Activated naive CD4-positive, alpha-beta T cell treated with anti-CD3 and anti-CD28 coated beads, Interleukin-2, amount 10 ng/mL, durations not matched to agents 7 days and 5 days (primary cell): ENCODE measurements at places on chromosomes 4 and X.

- H3K36me3 ChIP-seq, result no peaks in the 10 kb centered on the region
- H3K4me1 ChIP-seq, result peaks cover 4% of the 10 kb centered on the region
- H3K4me3 ChIP-seq, result no peak overlapping the region
- DNase-seq, result peak; percentile 45
Observed at GRCh38 chr4:186149872-186150271, 41.5 kb upstream of the CYP4V2 start.

- no peak overlapping the region for H3K27ac ChIP-seq
- no peak overlapping the region for H3K4me3 ChIP-seq
- peaks cover 16% of the 10 kb centered on the region for H3K4me1 ChIP-seq
Observed at GRCh38 chr4:87025614-87026041, 90.8 kb downstream of the AFF1 start.

DNA sequence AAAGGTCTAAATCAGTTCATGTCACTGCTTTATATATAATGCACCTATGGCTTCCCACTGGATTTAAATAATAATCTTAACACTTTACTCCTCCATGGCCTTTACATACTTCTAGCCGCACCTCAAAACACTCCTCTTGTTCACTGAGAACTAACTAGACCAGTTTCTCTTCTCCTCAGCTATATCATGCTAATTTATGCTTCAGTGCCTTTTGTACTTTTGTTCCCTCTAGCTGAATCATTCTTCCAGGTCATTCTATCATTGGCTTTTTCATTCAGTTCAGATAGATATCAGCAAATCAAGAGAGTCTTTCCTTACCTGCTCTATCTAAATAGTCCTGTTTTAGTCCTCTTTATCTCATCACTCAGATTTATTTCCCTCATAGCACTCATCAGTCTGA lies 64.2 kb downstream of the TET2 start:
- peaks cover 10% of the 10 kb centered on the region for H3K4me1 ChIP-seq
- no peaks in the 10 kb centered on the region for H3K27me3 ChIP-seq
- DNase-seq, result no peak
- peaks cover 31% of the 10 kb centered on the region for H3K36me3 ChIP-seq
- no peak overlapping the region for H3K27ac ChIP-seq

- no peak overlapping the region for H3K4me3 ChIP-seq
- peaks cover 55% of the 10 kb centered on the region for H3K4me1 ChIP-seq
- H3K27me3 ChIP-seq, result peaks cover 8% of the 10 kb centered on the region
Observed at GRCh38 chr4:76995776-76996175, 46.2 kb downstream of the SEPTIN11 start.

- H3K4me1 ChIP-seq, result peaks cover 68% of the 10 kb centered on the region
- peaks cover 64% of the 10 kb centered on the region for H3K36me3 ChIP-seq
- peak overlapping the region; percentile 83 for H3K27ac ChIP-seq
- DNase-seq, result peak; percentile 20
Observed at GRCh38 chr4:80006935-80007744, 65.9 kb downstream of the ANTXR2 start.

DNA sequence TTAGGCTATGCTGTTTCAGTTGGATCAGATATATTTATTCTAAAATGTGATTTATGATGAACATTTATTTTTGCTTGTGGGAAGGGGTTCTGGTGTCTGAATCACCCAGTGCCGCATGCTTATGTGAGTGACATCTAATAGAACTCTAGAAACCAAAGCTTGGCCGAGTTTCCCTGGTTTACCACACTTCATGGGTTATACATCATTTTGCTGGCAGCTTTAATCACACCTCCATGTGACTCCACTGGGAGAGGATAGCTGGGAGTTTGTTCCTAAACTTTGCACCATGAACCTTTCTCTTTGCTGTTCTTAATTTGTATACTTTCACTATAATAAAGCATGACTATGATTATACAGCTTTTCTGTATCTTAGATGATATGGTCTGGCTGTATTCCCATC lies 382.9 kb downstream of the INPP4B start:
- H3K4me1 ChIP-seq, result peaks cover 2% of the 10 kb centered on the region
- DNase-seq, result no peak
- H3K4me3 ChIP-seq, result no peak overlapping the region
- H3K27me3 ChIP-seq, result no peaks in the 10 kb centered on the region

GRCh38 chrX:45750639-45751038 lies 550.0 kb upstream of the DIPK2B start:
- H3K27me3 ChIP-seq, result no peaks in the 10 kb centered on the region
- no peak for DNase-seq
- peaks cover 30% of the 10 kb centered on the region for H3K4me1 ChIP-seq
- H3K4me3 ChIP-seq, result no peak overlapping the region
- peaks cover 20% of the 10 kb centered on the region for H3K36me3 ChIP-seq

DNA sequence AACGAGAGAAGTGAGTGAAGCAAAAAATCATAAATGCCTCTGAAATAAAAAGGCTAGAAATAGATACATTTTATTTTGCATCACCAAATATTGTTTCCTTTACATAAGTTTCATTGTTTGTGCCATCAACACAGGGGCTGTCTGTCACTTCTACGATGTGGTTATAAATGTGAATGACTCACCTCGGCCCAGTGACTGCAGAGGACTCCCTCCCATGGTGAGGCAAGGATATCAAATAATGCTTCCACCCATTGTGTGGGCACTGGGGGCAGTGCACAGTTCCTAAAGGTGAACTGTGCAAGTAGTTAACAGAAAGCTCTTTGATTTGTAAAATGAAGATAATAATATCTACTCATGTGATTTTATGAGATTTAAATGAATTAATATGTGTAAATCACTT lies 230.3 kb upstream of the NEIL3 start:
- H3K36me3 ChIP-seq, result no peaks in the 10 kb centered on the region
- no peak overlapping the region for H3K4me3 ChIP-seq
- no peaks in the 10 kb centered on the region for H3K27me3 ChIP-seq
- no peak overlapping the region for H3K27ac ChIP-seq

- no peak for DNase-seq
- no peak overlapping the region for H3K4me3 ChIP-seq
- H3K36me3 ChIP-seq, result no peaks in the 10 kb centered on the region
- H3K27ac ChIP-seq, result no peak overlapping the region
- no peaks in the 10 kb centered on the region for H3K27me3 ChIP-seq
Observed at GRCh38 chrX:96405842-96406241, 278.8 kb upstream of the DIAPH2 start.

- H3K4me3 ChIP-seq, result no peak overlapping the region
- H3K4me1 ChIP-seq, result no peaks in the 10 kb centered on the region
- DNase-seq, result no peak
- H3K36me3 ChIP-seq, result no peaks in the 10 kb centered on the region
- H3K27me3 ChIP-seq, result no peaks in the 10 kb centered on the region
Observed at GRCh38 chrX:132115792-132116191, 12.0 kb downstream of the FRMD7 start.

DNA sequence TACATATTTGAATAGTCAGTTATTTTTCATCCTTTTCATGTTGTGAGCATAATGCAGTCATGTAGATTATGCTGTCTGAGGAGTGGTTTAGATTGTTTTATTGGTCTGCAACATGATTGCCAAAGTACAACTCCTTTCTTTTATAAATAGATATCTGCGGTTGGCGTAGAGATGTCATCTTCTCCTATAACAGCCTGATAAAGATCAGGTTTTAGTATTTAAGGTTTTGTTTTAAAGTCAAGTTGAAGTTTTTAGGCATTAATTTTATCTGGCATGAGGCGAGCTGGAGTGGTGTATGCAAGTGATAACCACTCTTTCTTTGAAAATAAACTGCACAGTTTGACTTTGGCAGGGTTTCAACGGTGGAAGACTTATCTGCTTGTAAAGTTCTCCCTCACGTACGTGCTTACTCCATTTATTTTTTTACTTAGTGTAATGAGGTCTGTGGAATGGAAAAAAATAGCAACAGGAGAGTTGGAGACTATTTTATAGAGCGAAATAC lies 126.3 kb downstream of the FBXO8 start:
- H3K27ac ChIP-seq, result no peak overlapping the region
- H3K4me3 ChIP-seq, result no peak overlapping the region
- peaks cover 4% of the 10 kb centered on the region for H3K27me3 ChIP-seq
- no peaks in the 10 kb centered on the region for H3K36me3 ChIP-seq
- no peaks in the 10 kb centered on the region for H3K4me1 ChIP-seq
- no peak for DNase-seq

GRCh38 chrX:106144755-106145639 lies 23.1 kb upstream of the PWWP3B start:
- H3K27ac ChIP-seq, result no peak overlapping the region
- H3K4me3 ChIP-seq, result no peak overlapping the region
- no peaks in the 10 kb centered on the region for H3K4me1 ChIP-seq
- H3K36me3 ChIP-seq, result no peaks in the 10 kb centered on the region

DNA sequence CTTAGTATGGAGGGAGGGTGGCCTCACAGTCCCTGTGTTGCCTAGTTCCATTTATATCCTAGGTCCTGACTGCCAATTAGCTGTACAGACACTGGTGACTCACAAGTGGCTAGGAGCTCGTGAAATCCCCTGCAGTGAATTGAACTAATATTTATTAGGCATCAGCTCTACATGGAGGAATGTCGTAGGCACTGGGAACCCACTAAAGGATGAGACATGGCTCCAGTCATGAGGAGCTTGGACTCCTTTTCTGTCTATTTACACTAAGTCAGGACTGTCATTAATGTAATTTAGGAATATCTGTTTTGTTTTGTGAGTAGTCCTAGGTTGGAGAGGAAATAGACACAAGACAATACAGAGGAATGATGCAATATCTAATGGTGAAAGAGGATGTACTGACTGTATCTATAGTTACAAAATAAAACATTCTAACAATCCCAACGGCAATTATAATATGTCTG lies 67.7 kb downstream of the MID1IP1 start:
- H3K36me3 ChIP-seq, result no peaks in the 10 kb centered on the region
- H3K27ac ChIP-seq, result no peak overlapping the region
- H3K4me3 ChIP-seq, result no peak overlapping the region

GRCh38 chrX:17432158-17432557 lies 57.2 kb downstream of the NHS start:
- H3K4me1 ChIP-seq, result no peaks in the 10 kb centered on the region
- no peaks in the 10 kb centered on the region for H3K27me3 ChIP-seq
- no peak for DNase-seq

DNA sequence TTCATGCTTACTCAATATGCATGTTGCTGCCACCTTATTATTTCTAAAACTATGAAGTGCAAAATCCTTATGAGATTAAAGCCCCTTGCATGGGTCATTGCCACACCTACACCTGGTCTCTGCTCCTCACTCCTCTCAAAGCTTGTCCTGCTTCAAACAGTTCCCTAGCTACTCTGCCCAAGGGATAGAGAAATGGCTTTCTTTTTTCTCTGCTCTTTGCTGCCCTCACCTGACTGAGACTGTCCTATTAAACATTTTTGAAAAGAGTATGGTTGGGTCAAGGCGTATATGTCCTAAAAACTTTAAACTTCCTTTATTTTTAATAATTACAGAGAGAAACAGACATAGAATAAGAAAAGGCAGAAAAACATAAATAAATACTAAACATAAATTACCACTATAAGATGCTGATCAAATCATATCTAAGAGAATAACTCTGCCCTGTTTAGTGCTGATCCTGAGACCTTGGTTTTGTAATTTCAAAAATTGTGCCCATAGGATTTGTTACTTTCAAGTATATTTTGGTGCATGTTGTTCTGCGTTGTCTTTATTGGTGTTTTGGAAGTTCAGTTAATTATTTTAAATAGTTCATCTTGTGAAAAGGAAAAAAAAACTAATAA lies 704.9 kb upstream of the PABPC4L start:
- no peak overlapping the region for H3K4me3 ChIP-seq
- no peaks in the 10 kb centered on the region for H3K27me3 ChIP-seq
- no peak overlapping the region for H3K27ac ChIP-seq
- no peak for DNase-seq
- no peaks in the 10 kb centered on the region for H3K36me3 ChIP-seq

GRCh38 chr4:119170195-119170594 lies 34.6 kb downstream of the MYOZ2 start:
- DNase-seq, result no peak
- H3K36me3 ChIP-seq, result no peaks in the 10 kb centered on the region
- no peaks in the 10 kb centered on the region for H3K4me1 ChIP-seq
- no peak overlapping the region for H3K27ac ChIP-seq
- H3K27me3 ChIP-seq, result peaks cover 4% of the 10 kb centered on the region

- no peaks in the 10 kb centered on the region for H3K4me1 ChIP-seq
- H3K36me3 ChIP-seq, result no peaks in the 10 kb centered on the region
- H3K27ac ChIP-seq, result no peak overlapping the region
- DNase-seq, result no peak
- H3K27me3 ChIP-seq, result peaks cover 4% of the 10 kb centered on the region
Observed at GRCh38 chrX:118717678-118718391, 9.6 kb upstream of the IL13RA1 start.
